ENCODE measurements at places on chromosomes 3 and 15.
A peak's percentile ranks its signal among the peaks of the same experiment; 100 is the strongest.

GRCh38 chr3:165744025-165744424, 93.2 kb downstream of the BCHE start:
- no peak for DNase-seq

DNA sequence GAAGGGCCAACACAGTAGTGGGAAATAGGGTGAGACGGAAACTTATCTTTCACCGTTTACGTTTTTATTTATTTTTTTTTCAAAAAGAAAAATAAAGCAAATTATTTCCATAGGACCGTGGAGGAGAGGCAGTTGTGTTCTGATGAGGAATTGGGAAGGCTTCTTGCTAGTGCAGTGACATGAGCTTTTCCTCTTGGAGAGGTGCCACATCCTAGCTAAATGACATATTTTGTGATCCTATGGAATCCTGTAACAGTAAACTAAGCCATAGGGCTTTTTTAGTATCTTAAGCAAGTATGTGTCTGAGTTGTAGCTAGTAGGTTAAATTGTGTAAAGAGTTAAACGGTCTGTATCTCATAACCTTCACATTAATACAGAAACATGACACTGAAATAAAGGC, 609.9 kb downstream of the RBMS3 start:
- no peak for DNase-seq

- peak; percentile 43 for DNase-seq
Observed at GRCh38 chr15:56821721-56822425, 88.6 kb upstream of the ZNF280D start.

GRCh38 chr3:134406331-134407238, 32.3 kb upstream of the AMOTL2 start:
- DNase-seq = peak; percentile 74

DNA sequence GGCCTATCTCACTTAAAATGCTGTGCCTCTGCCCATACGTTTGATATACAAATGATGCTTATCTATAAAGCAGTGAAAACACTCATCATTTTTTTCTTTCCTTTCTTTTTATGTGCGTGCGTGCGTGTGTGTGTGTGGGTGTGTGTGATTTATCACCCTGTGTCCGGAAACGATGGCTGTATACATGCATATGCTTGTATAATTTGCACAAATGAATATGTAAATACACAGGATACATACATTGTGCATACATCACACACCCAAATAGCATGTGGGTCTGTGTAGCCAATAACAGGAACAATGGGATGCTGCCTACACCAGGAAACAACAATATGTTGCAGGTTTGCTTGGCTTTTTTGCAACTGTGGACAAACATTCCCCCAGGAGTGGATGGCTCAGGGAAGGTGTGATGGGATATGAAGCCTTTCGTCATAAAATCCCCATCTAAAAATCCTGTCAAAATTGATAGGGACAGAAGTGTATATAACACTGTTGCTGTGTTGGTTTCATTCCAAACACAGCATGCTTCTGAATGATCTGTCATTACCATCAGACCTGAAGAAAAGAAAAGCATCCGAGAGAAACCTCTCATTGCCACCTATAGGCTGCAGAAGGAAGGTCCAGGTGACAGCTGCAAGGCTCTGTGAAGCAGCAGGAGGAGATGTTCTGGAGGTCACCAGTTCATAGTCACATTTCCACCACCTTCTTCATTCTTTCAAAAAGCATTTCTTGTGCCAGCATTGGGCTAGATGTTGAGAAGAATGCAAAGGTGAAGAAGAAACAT, 503.9 kb upstream of the NR2F2 start:
- no peak for DNase-seq

- no peak for DNase-seq
Observed at GRCh38 chr15:93321881-93322282, 232.9 kb upstream of the RGMA start.

- no peak for DNase-seq
Observed at GRCh38 chr15:87661454-87662355, 594.8 kb downstream of the NTRK3 start.

GRCh38 chr15:59814409-59814808, 125.3 kb upstream of the BNIP2 start:
- DNase-seq = no peak

All from NCI-H446 treated with DMSO at 0.1 percent for 48 hours (cell line).